Keratinocyte (primary cell): ENCODE measurements at places on chromosomes 7 and 10.

- no peak for DNase-seq
These were observed 81.9 kb downstream of the ABCB5 start for GRCh38 chr7:20697351-20697750.

GRCh38 chr7:39592586-39592985, 26.4 kb downstream of the YAE1 start:
- no peak for DNase-seq

DNA sequence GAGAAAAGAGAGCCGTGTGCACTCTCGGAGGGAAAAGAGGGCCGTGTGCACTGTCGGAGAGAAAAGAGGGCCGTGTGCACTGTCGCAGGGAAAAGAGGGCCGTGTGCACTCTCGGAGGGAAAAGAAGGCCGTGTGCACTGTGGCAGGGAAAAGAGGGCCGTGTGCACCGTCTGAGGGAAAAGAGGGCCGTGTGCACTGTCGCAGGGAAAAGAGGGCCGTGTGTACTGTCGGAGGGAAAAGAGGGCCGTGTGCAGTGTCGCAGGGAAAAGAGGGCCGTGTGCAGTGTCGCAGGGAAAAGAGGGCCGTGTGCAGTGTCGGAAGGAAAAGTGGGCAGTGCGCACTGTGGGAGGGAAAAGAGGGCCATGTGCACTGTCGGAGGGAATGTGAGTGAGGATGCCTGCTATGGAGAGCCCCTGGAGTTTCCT, 188.7 kb downstream of the DNAJB6 start:
- no peak for DNase-seq

GRCh38 chr10:117259279-117259678, 18.4 kb downstream of the SLC18A2 start:
- no peak for DNase-seq

GRCh38 chr10:63929831-63930467, 408.7 kb downstream of the REEP3 start:
- no peak for DNase-seq

DNA sequence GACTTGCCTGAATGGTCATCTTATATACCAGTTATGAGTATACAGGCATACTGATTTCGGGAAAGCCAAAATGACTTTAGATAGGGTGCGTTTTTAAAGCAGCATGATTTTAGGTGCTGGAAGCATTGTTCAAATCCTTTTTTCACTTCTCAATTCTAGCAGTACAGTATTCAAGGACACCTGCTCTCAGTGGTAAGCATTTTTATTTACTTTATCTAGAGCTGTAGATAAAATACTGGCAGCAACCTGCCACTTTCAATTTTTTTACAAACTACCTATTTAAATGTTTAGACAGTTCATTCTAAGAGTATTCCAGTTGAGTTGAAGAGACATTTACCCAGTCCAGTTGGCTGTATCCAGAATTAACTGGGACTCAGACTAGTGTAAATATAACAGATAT, 33.6 kb downstream of the TMEM106B start:
- no peak for DNase-seq

DNA sequence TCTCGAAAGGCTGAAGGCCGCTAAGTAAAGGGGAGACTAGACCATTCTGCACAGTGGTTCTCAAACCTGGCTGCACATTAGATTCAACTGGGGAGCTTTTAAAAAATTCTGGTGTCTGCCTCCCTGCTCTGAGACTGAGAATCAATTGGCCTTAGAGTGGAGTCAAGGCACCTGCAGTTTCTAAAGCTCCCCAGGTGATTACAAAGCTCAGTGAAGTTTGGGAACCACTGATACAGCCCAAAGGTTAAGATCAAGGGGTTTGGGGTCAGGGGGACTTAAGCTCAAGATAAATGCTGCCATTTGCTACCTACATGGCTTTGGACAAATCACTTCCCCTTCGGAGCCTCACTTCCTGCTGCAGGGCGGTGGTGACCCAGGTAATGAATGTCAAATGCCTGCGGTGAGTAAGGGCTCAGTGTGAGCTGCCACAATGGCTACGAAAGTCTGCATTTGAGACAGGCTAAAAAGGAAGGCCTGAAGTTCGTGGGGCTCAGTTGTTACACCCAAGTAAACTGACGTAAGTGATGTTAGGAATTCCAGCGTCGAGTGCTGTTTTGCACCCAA, 72.3 kb downstream of the TLL2 start:
- DNase-seq, result no peak

DNA sequence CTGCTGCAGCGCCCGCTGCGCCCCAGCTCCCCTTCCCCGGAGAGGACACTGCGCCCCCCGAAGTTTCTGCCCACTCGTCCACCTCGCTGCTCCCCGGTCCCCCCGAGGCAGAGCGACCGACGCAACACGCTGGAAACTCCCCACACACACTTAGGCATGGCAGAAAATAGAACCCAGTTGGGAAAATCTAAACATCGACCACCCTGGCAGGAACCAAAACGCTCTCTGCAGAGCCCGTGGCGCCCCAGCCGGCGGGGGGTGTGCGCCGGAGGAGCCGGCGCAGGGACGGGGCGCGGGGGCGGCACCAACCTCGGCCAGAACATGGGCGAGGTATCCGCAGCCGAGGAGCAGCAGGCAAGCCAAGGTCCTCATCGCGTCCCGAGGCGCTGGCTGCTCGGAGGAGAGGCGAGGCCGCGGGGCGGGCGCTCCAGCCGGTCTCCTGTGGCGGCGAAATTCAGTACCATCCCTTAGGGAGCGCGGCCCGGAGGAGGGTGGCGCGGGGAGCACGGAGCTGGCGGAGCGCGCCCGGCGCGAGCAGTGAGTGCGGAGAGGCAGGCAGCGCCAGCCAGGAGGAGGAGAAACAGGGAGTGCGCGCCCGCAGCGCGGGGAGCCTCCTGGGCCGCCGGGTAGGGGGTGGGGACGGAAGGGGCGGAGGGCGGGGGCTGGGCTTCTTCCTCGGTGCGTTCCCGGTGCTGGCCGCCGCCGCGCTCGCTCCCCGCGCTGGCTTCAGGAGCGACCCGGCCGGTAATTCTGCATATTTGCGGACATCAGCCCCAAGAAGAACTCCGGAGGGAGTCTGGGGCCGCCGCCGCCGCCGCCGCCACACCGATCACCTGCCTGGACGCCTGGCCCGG, 789 bp downstream of the PDGFA start:
- DNase-seq, result no peak

- DNase-seq, result no peak
These were observed 58.5 kb downstream of the WDFY4 start for GRCh38 chr10:48742891-48743860.

DNA sequence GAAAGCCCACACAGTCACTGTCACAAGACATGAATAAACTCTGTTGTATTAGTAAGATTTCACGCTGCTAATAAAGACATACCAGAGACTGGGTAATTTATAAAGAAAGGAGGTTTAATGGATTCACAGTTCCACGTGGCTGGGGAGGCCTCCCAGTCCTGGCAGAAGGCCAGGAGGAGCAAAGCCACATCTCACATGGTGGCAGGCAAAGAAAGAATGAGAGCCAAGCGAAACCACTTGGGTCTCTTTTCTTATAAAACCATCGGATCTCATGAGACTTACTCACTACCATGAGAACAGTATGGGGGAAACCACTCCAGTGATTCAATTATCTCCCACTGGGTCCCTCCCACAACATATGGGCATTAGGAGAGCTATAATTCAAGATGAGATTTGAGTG, 110.2 kb downstream of the ST8SIA6 start:
- no peak for DNase-seq

GRCh38 chr7:115096262-115096661, 174.4 kb downstream of the MDFIC start:
- no peak for DNase-seq

DNA sequence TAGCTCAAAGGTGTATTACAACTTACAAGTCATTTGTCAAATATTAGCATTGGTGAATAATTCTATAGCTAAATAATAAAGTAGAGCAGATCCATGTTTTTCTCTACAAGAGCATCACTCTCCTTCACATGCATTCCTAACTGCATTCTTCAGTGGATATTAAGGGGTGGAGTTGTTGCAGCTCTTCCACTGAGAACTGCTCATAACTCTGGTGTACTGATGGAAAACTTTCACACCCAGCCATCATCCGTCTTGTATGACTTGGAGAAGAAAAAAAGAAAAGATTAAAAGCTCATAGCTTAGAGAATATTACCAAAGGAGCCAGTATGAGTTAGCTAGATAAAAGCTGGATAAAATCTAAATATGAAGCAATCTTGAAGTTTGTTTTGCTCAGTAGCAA, 10.2 kb upstream of the FAM13C start:
- DNase-seq, result no peak

DNA sequence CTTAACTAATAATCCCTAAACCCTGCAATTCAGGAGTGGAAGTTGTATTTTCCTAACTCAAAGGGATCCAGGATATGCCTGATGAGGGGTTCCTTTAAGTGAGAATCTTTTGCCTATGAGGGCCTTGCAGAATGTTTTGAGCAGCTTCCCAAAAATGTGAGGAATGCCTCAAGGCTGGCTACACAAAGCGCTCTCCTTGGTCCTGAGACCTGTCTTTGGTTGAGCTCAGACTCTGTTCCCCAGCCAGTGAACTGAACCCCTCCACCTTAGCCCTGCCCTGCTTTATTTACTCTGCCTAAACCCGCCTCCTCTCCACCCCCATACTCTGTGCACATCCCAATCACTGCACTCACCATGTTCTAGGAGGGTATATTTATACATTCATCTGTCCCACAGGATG, 108.6 kb downstream of the NRCAM start:
- DNase-seq, result no peak

DNA sequence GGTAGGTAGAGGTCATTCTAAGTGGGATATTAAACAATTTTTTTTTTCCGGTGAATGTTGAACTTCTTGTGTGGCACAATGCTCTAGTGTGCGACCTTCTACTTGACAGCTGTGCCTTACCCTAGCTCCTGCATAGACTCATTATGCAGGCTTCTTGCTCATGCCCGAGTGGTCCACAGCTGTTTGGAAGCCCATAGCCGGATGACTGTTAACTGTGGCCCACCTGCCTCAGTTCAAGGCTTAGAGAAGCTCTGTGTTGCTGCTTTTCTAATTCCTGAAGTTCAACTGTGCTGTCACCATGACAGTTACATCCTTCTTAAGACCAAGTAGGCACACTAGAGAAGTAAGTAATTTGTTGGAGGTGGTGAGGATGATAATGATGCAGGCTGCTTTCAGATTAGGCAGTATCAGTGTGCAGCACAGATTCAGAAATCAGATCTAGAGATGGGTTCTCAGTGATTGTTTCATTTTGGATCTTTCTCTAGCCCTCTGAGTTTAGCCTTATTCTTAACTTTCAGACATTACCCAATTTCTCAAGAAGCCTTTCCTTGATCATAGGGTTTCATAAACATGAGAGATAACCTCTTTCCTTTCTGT, 278.4 kb downstream of the PHF14 start:
- DNase-seq, result no peak

DNA sequence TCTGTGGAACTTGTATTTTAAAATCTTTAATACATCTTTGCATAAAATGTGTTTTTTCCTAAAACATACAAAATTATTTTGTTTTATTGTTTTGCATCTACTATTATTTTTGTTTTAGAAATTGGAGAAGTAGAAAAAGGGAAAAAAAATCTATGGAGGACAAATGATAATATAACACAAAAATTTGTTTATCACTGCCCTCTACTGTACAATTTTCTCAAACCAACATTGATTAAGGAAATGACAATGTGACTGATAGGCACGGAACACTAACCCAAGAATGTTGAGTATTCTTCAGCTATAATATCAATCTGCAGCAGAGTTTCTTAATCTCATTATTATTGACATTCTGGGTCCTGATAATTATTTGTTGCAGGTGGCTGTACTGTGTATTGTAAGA, 9.5 kb upstream of the ING3 start:
- no peak for DNase-seq

DNA sequence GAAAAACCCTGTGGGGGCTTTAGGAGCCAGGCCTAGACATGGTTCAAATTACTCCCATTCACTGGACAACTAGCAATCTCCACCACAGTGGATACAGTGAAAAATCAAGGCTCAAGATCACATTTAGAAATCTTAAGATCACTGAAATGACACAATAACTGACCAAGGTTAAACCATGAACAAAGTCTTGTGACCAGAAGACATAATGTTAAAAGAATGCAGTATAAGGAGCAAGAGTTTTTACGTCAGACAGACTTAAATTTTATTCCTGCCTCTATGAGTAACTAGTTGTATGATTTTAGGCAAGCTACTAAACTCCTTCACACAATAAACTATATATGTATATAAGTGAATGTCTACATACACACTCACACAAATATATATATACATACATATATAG, 68.5 kb downstream of the MICU1 start:
- no peak for DNase-seq

DNA sequence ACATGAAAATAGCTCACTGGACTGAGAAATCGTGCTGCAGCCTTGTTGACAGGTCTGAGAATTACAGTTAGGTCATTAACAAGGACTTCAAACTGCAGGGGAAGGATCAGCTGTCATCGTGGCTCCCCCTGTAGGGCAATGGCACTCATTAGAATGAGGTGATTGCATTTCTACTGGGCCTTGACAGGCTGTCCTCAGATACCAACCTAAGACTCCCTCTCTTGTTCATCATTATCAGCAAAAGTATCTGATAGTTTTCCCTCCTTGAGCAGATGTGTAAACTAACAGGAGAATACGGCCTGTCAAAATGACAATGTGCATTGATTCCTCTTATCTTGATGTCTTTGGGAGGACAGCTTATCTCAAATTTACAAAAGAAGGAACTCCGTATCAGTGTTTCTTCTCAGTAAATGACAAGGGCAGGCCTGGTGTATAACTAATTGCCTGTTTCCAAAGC, 648.5 kb upstream of the LRRN3 start:
- peak; percentile 4 for DNase-seq

- no peak for DNase-seq
These were observed 2.3 kb downstream of the KNDC1 start for GRCh38 chr10:133162178-133162909.

- DNase-seq, result no peak
These were observed 3.7 kb downstream of the ANXA11 start for GRCh38 chr10:80201608-80202141.

- no peak for DNase-seq
These were observed 3.7 kb downstream of the TRIL start for GRCh38 chr7:28954471-28954870.

DNA sequence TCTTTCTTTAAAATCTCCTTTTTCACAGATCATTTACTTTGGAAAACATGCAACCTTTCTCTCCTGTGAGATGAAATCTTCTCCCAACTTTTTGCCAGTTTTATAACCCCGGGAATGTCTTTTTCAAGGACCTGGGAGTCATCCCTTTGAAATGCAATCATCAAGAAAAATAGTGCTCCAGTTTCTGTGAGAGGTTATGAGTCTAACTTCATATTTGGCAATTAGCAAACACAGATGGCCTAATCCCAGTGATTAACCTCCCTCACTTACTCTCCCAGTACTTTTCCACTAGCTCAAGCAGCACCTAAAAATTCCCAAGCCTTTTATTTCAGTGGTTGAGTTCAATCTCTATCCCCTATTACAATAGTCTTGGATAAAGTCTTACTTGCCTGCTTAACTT, 185.8 kb upstream of the TMEM106B start:
- no peak for DNase-seq
